Right cardiac atrium (tissue), 5 donors: ENCODE measurements at places on chromosomes 3 and 15. TPM values are rescaled to one million over a fixed set of nuclear protein-coding genes. Genes with fewer than 3 reads are reported as not detected.

- no peak for DNase-seq
These were observed 264.9 kb downstream of the MEX3B start for GRCh38 chr15:81780966-81781365.

DNA sequence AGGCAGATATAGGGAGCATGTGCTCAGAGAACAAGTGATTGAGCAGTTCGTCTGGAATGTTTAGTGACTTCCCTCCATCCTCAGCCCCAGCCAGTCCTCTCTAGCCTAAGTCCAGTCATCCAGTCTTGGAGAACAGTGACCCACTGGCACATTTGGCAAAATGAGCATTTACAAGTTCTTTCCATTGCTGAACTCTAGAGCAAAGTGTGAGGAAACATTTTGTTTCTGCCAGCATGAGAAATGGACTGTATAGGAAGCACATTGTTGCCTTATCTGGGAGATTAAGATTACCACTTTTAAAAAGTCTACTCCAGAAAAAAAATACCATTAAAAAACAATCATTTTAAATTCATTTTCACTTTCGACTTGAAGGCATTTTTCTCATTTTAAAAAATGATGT is 353.6 kb downstream of the SHQ1 start:
- no peak for DNase-seq

GRCh38 chr15:91055548-91056331 is 33.3 kb upstream of the VPS33B start:
- peak; percentile 60 for DNase-seq

DNA sequence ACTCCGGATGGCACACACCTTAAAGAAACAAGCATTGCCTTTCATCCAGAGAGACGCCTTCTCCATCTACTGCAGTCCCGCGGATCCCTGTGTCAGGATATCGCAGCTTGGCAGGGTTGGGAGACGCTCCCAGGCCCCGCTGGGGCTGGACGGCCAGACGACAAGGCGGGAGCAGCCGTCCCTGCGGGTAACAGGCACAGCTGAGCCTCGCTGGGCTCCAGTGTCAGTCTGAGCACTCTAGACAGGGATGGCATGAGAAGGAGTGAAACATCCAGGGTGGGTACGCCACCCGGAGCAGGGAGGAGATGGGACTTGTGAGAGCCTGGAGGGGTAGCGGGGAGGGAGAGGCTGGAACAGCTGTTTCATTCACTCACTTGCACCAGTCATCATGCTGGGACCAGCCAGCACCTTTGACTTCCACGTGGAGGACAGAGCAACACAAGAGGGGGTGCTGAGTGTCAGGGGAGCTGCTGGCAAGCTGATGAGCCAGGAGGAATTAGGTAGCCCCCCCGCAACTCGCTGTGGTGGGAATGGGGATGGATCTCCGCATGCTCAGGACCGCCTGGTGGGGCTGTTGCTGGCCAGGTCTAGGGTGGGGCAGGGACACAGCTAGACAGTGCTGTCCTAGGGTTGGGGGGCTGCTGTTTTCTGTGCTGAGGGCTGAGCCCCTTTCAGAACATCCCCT is 31.6 kb upstream of the SNRPA1 start:
- DNase-seq, result no peak

DNA sequence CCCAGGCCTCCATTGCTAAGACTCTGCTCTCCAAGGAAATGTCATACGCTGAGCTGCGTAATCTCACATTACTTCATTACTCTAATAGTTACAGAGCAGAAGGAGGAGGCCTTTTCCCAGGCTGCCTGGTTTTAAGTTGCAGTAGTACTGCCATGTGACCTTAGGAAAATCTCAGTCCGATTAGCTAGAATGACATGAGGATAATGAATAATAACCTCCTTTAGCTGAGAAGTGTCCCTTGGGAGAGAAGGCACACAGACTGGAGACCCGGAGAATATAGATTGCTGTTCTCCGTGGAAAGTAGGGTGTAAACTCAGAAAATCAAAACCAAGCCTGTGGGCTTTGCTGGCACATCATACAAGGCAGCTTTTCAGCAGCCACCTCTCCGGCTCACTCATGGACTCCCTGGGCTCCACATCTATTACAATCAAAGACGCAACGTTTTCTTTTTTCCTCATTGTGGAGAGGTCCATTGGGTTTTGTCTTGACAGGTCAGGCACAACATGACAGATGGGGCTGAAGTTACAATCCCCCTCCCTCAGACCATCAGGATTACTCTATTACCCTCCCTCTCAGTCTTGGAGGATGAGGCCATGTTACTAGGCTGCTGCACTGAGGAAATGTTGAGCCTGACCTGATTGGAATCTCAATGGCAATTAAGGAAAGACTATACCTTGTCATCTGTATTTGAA is 134.8 kb upstream of the MB21D2 start:
- no peak for DNase-seq

GRCh38 chr3:102104033-102104432 is 254.7 kb downstream of the NFKBIZ start:
- no peak for DNase-seq

DNA sequence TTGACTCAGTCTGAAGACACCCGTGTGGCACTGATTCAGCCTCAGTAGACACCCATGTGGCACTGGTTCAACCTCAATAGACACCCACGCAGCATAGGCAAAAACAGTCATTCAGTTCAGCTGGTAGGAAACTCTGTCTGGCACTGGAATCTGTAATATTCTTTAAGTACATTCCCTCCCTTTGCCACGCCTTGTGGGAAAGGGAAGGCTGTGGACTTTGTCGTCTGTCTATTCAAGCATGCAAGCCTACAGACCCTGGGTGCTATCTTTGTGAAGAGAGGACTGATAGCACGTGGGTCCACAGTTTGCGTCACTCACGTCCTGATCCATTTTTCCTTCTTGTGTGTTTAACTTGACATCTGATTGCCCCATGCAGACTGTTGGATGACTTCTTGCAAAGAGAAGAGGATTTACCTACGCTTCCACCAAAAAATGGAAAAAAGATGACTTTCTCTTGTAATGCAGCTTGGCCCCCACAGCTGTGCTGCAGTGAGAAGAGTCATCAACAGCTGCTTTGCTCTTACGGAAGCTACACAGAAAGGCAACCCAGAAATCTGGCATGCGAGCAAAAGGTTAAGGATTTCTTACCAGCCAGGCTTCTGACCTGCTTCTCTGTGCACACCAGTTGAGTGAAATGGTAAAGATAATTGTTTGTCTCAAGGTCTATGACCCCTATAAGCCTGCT is 278.1 kb downstream of the ULK4 start:
- no peak for DNase-seq

- no peak for DNase-seq
These were observed 51.1 kb downstream of the STRIT1 start for GRCh38 chr3:155242342-155242741.

- DNase-seq, result no peak
These were observed 44.5 kb upstream of the SEC22A start for GRCh38 chr3:123157209-123157597.

- DNase-seq, result peak; percentile 52
These were observed 2.7 kb downstream of the UPK1B start for GRCh38 chr3:119175872-119176756.

GRCh38 chr3:45596290-45596791 is 1.8 kb downstream of the LIMD1 start:
- no peak for DNase-seq

DNA sequence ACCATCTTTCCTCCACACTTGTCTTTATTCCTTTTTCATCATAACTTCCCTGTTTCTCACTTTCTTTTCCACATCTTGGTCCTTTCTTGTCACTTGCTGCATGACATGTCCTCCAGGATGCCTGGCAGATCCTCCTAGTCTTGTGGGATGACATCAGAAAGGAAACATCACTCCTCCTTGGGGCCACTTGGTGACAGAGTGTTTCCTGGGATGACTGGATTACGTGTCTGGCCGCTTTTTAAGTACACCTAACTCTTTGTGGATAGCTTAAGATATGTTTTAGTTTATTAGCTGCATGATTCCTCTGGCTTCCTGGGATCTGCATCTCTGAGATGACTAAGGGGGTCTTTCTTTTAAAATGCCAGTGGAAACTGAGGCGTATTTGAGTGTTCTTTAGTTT is 363.5 kb upstream of the FRG2C start:
- DNase-seq, result no peak

GRCh38 chr3:182782149-182782548 is 11.2 kb upstream of the ATP11B start:
- DNase-seq, result no peak

DNA sequence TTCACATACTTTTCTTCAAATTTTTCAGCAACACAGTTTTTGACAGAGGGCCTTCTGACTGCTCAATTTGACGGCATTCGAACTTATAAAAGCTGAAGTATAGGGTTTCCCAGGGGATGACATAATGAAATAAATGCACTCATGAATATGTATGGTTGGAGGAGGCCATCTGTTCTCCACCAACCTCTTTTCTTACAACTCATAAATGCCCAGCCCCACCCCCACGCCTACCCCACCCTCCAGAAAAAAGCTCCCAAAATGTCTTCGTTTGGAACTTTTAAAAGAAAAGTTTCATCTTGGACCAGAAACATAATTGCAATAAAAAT is 211.6 kb upstream of the LRRN1 start:
- DNase-seq, result no peak

- DNase-seq, result no peak
These were observed 34.0 kb downstream of the MYRIP start for GRCh38 chr3:39843440-39843839.

DNA sequence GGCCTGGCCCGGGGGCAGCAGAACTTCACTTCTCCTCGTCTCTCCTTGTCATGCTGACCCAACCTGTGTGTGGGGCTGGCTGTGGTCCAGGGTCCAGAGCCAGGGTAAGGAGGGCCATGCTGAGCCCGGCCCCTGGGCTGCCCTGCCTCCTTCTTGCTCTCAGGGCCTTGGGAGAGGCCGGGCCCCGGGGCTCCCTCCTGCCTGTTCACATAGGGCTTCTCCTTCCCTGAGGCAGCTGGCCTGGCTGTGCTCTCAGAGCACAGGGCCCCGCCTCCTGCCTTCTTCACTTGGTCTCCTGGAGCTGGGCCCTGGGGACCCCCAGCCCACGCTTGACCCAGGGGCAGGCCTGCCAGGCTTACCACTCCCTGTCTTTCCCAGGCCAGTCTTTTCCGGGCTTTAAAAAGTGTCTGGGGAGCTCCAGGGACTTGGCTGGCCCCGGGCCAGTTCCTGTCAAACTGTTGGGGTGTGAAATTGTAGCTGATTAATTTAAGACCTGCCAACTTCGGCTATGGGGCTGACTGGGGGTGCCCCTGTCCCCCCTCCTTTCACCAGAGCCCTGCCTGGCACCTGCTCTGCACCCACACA is 11.8 kb downstream of the PLXNA1 start:
- peak; percentile 76 for DNase-seq

DNA sequence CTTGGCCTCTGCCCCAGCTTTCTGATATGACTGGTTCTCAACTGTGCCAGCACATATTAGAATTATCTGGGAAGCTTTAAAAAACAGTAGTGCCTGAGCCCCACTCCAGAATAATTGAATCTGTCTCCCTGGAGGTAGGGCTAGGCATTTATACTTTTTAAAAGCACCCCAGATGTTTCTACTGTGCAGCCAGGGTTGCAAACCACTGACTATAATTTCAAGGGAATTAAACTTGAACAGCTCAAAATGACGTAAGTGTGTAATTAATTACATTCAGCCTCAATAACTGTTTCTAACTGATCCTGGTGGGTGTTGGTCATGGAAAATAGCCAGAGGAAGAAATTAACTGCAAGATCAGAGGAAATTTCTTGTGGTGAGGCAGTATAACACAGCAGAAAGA is 4.4 kb upstream of the IRAK2 start:
- DNase-seq, result no peak

DNA sequence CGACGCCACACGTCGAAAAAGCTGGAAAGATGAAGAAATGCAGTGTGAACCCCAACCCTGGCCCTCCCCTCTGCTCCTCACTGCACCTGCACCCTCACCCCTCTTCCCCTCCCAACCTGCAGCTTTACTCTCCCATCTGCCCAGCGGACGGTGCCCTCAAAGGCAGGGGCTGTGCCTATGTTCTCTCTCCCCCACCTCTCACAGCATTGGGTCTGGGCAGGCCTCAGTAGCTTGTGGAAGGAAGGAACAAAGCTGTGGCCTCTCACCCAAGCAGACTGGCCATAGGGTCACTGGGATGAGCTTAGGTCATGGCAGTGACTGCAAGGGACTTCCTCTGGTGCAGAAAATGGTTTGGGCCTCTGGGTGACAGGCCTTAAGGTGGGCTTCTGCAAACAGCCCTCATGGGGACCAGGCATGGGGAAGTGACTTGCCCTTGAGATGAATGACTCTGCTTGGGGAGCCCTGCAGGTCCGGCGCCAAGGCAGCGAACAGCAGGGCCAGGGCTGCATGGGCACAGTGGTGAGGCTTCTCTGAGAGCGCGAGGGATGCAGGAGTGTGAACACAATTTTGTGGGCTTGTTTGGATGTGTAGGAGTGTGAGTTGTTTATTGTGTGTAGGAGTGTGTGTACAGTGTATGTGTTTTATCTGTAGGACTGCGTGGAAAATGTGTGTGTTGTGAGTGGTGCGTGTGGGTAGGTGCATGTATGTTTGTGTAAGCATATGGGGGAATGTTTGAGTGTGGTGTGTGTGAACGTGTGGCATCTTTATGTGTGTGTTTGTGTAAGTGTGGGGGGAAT is 29.2 kb downstream of the SRPRB start:
- DNase-seq, result no peak

DNA sequence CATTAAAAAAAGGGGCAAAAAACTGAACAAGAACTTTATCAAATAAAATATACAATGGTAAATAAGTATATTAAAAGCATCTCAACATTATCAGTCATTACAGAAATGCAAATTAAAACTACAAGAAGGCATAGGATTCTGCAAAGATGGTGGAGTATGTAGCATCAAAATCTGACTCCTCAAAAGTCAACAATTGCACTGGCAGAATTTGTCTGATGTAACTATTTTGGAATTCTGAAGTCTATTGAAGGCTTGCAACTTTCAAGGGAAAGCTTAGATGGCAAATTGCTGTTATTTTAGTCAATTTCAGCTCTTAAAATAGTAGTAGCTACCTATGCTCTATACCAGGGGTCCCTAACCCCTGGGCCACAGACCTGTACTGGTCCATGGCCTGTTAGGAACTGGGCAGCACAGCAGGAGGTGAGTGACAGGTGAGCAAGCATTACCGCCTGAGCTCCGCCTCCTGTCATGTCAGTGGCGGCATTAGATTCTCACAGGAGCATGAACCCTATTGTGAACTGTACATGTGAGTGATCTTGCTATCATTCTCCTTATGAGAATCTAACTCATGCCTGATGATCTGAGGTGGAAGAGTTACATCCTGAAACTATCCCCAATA is 107.6 kb downstream of the TGFBR2 start:
- DNase-seq, result no peak

DNA sequence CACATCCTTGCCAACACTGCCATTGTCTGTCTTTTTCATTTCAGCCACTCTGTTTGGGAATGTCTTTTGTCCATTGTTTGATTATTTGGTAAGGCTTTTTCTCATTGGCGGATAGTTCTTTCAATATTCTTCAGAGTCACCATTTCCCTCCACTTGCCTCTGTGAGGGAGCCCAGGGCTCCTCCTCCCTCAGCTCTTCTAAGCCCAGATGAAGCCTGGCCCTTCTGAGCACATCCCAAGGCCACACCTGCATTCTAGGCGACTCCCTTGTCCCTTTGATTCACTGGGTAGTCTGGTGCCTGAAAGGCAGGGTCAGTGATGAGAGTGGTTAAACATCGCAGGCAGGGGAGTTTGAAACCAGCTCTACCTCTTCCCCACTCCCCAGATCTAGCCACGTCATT is 12.4 kb upstream of the LTF start:
- no peak for DNase-seq

GRCh38 chr3:187669675-187670504 is at the start of gene SST:
Gene SST (minus strand): TSS chr3:187670394. CDS start chr3:187670291, 103 bp downstream.
- DNase-seq, result peak; percentile 80

AGBL1 gene
- not detected for total RNA-seq

FANCD2OS gene
- not detected for total RNA-seq

SPSB4 gene
- total RNA-seq, result 4.9 TPM

UROC1 gene
- total RNA-seq, result not detected

PRR23B gene
- total RNA-seq, result not detected

THSD4 gene
- 67.3 TPM for total RNA-seq
